ENCODE measurements at places on chromosomes 5 and 9. TPM values are rescaled to one million over a fixed set of nuclear protein-coding genes. Genes with fewer than 3 reads are reported as not detected.
A peak's percentile ranks its signal among the peaks of the same experiment; 100 is the strongest.

GRCh38 chr5:178107756-178108310 lies 5.5 kb upstream of the N4BP3 start:
- H3K4me3 ChIP-seq, result no peak overlapping the region
- no peak for DNase-seq
- no peaks in the 10 kb centered on the region for H3K4me1 ChIP-seq
- H3K27me3 ChIP-seq, result no peaks in the 10 kb centered on the region

DNA sequence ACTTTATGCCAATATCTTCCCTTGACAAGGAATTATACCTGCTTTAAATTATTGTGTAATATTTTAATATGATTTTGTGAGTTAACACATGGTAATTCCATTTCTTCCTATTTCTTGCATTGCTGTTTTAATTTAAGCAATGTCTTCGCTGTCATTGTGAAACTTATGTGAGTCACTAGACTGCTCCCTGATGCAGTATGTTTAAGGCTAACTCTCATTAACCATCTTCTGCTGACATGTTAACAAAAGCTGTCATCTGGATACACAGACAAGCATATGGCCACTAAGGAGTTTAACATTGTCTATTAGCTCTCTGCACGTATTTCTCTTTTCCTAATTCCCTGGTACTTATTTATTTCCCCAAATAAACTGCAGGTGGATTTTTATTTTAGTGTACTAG lies 980.8 kb upstream of the CTNND2 start:
- no peaks in the 10 kb centered on the region for H3K27me3 ChIP-seq
- no peaks in the 10 kb centered on the region for H3K4me1 ChIP-seq
- H3K4me3 ChIP-seq, result no peak overlapping the region

DNA sequence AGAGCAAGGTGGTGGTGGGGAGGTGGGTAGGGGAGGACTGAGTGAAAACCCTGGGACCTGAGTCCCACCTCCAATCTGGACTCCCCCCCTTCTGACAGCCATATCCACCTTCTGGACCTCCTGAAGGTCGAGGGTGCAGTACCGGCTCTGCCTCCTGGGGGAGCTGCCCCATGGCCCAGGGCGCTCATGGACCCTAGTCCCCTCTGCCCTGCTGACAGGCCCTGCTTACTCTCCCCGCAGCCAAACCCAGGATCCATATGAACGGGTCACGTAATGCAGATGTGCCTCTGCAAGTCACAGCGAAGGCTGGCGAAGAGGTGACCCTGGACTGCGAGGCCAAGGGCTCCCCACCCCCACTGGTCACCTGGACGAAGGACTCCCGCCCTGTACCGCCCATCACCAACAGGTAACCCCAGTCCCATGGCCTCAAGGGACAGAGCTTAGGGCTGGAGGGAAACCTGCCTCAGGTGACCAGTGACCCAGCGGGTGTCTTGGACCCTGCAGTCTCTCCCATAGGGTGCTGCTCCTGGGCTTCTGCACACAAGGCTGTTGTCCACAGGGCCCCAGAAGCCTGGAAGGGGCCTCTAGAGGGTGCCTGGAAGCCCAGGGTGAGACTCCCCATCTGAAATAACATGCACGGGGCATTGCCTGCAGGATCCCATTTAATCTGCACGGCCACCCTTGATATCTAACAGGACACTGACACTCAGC lies 61.7 kb downstream of the HMCN2 start:
- no peaks in the 10 kb centered on the region for H3K27me3 ChIP-seq
- no peaks in the 10 kb centered on the region for H3K36me3 ChIP-seq
- H3K4me1 ChIP-seq, result no peaks in the 10 kb centered on the region
- no peak overlapping the region for H3K27ac ChIP-seq
- H3K4me3 ChIP-seq, result no peak overlapping the region
- no peak for DNase-seq

DNA sequence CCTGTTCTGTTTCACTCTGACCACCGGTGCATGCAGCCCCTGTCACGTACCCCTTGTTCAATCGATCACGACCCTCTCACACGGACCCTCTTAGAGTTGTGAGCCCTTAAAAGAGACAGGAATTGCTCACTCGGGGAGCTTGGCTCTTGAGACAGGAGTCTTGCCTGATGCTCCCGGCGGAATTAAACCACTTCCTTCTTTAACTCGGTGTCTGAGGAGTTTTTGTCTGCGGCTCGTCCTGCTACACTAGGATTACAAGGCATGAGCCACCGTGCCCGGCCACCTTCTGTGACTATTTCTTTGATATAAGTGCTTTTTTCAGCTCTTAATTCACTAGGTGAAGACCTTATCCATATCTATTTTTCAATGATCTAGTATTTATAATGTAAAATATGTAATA lies 167.5 kb downstream of the TTC39B start:
- DNase-seq, result no peak
- H3K27ac ChIP-seq, result no peak overlapping the region
- no peaks in the 10 kb centered on the region for H3K36me3 ChIP-seq

DNA sequence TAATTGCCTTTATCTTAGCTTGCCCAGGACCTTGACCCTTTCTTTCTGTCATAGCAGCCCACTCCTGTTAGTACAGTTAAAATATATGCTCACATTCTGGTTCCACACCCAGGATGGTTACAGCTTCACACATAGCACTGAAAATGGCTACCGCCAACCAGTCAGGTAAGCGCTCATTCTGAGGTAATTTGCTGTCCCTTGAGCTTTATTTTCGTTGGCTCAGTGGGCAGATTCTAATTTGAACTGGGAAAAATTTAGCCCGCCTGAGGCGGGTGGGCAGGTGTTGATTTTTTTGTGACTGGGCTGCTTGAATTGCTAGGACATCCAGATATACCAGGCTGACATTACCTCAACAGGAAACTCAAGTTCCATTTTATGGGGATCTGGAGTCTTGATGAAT lies 137.5 kb downstream of the KCTD16 start:
- no peak overlapping the region for H3K4me3 ChIP-seq
- DNase-seq, result no peak
- H3K27ac ChIP-seq, result no peak overlapping the region
- no peaks in the 10 kb centered on the region for H3K4me1 ChIP-seq

DNA sequence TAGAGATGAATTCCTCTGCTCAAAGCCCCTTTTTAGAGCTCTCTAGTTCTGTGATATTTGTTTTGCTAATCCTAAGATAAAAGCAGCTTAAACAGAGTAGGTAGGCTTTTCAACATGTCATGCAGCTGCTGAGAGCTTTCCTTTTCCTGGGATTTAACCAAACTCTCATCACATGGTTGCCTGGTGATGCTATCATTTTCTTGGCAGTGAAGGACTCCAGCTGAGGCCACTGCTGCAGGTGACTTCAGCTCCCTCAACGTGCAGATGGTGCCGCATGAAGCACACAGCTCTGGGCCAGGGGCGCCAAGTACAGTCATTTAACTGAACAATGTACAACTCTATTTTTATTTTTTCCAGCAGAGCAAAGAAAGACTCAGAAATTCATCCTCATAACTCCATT lies 42.2 kb downstream of the SECISBP2 start:
- H3K4me1 ChIP-seq, result no peaks in the 10 kb centered on the region
- DNase-seq, result no peak
- H3K27ac ChIP-seq, result no peak overlapping the region
- H3K4me3 ChIP-seq, result no peak overlapping the region
- H3K36me3 ChIP-seq, result peaks cover 51% of the 10 kb centered on the region

DNA sequence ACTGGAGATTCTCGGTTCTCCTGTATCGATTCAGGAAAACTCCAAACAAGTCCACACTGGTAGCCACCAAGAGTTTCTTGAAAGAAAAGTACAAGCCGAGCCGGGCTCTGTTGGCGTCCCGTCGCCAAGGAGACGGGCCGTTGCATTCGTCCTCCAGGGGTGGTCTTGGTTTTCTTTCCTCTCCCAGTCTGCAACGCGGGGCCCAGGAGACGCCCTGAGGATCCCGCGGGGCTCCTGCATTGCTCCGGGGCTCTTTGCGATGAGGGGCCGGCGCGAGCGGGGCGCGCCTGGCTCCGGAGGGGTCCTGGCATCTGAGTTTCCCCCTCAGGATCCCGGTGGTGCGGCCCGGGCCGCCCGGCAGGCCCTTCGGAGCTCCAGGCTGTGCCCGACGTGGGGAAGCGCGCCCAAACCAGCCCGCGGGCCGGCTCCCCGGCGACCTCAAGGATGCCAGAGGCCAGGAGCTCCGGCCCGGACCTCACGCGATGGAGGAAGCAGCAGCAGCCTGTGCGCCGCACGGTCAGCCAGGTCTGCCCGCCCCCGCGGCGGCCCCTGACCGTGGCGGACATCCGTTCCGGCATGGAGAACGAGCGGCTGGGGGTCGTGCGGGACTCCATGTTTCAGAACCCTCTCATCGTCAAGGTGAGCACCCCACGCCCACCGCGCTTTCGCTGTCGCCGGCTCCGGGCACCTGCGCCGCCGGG lies at the start of gene CFAP77:
Gene CFAP77, plus strand, starts transcription at position 384 of the 701 bp plus-strand sequence. Its CDS starts 61 bp downstream, at position 445.
- no peaks in the 10 kb centered on the region for H3K36me3 ChIP-seq
- no peak within 1 kb of the TSS for H3K27ac ChIP-seq
- peaks cover 5% of the 10 kb centered on the region for H3K27me3 ChIP-seq
- peaks cover 17% of the 10 kb centered on the region for H3K4me1 ChIP-seq

DNA sequence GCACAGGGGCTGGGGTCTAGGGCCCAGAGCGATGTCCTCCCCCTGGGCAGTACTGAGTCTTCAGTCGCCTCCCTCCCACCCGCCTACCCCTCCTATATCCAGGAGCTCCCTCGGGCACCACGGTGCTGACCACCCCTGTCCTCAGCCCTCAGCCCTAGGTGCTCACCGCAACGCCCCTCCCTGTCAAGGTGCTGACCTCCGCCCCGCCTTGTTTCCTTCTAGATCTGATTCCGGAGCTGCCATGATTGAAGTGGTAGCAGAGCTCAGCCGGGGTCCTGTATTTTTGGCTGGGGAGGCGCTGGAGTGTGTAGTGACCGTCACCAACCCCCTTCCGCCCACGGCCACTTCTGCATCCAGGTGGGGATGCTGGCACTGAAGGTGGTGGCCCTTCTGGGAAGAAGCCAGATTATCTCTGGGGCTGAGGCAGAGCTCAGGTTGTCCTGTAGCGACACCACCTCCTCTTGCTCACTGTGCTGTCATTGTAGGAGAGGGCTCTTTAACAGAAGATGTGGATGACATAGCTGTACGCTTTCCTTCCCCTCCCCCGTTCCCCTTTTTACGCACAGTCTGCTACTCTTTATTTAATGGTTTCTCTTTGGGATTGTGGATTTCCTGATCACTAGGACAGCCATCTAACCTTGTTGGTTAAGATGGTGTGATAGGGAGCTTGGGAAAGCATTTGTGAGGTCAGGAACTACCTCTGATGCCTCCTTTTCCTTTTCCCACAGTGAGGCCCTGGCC lies 598 bp downstream of the RGP1 start:
- peak overlapping the region; percentile 87 for H3K27ac ChIP-seq
- peaks cover 39% of the 10 kb centered on the region for H3K36me3 ChIP-seq
- H3K4me3 ChIP-seq, result peak overlapping the region; percentile 83
- no peaks in the 10 kb centered on the region for H3K27me3 ChIP-seq
- peak; percentile 50 for DNase-seq
- H3K4me1 ChIP-seq, result no peaks in the 10 kb centered on the region

- H3K4me3 ChIP-seq, result no peak overlapping the region
- no peak for DNase-seq
- no peaks in the 10 kb centered on the region for H3K36me3 ChIP-seq
- no peaks in the 10 kb centered on the region for H3K27me3 ChIP-seq
- no peaks in the 10 kb centered on the region for H3K4me1 ChIP-seq
Observed at GRCh38 chr9:68947842-68948569, 65.9 kb downstream of the PRKACG start.

- H3K27ac ChIP-seq, result no peak overlapping the region
- no peak overlapping the region for H3K4me3 ChIP-seq
- H3K27me3 ChIP-seq, result no peaks in the 10 kb centered on the region
- H3K36me3 ChIP-seq, result no peaks in the 10 kb centered on the region
Observed at GRCh38 chr9:126587187-126588185, 26.2 kb upstream of the LMX1B start.

The ATG12 gene
- total RNA-seq, result 23.3 TPM

The PLCXD3 gene
- total RNA-seq, result 1.0 TPM

The KIF3A gene
- 4.2 TPM for total RNA-seq

DNA sequence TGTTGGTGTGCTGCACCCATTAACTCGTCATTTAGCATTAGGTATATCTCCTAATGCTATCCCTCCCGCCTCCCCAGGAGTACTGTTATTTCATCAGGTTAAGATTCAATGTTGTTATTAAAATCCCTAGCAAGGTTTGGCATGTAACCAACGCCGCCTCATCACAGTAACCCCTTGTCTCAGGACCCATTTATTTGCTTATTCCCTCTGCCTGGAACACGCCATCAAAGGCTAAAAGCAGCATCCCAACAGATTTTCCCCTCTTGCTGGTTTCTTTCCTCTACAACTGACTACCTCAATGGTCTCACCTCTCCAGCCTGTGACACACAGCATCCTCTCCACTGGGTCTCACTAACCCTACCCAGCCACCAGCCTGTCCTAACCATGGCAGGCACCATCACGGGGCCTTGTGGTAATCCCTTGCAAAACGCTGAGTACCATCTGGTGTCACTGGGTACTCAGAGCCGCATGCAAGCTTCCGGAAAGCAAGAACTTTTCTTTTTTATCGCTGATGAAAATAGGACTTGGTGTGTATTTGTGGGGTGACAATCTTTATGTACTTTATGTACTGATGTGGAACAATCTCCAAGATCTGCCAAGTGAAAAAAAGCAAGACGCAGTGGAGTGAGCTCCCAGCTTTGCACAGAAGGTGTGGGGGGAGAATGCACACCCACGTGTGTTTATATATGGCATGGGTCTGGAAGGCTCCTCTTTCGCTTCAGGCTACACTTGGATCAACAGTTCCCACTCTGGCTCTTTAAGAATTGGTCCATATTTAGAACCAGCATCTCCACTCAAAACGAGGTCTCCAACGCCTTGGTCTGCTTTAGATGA lies 6.1 kb downstream of the RPS14 start:
- no peak overlapping the region for H3K27ac ChIP-seq
- H3K36me3 ChIP-seq, result peaks cover 50% of the 10 kb centered on the region
- H3K27me3 ChIP-seq, result no peaks in the 10 kb centered on the region
- no peak overlapping the region for H3K4me3 ChIP-seq
- no peaks in the 10 kb centered on the region for H3K4me1 ChIP-seq

GRCh38 chr5:175489693-175490443 lies 11.5 kb downstream of the SFXN1 start:
- DNase-seq, result no peak
- peaks cover 5% of the 10 kb centered on the region for H3K4me1 ChIP-seq
- no peak overlapping the region for H3K27ac ChIP-seq
- H3K27me3 ChIP-seq, result no peaks in the 10 kb centered on the region
- no peak overlapping the region for H3K4me3 ChIP-seq

The IFNA21 gene
- total RNA-seq, result not detected

- no peaks in the 10 kb centered on the region for H3K36me3 ChIP-seq
- no peak overlapping the region for H3K4me3 ChIP-seq
- H3K4me1 ChIP-seq, result no peaks in the 10 kb centered on the region
- H3K27ac ChIP-seq, result no peak overlapping the region
Observed at GRCh38 chr9:7234144-7234543, 476.4 kb downstream of the KDM4C start.

All from right lobe of liver (tissue), 6 donors.